RPMI8226 (cell line): ENCODE measurements at places on chromosomes 1 and 21.
A peak's percentile ranks its signal among the peaks of the same experiment; 100 is the strongest.

DNA sequence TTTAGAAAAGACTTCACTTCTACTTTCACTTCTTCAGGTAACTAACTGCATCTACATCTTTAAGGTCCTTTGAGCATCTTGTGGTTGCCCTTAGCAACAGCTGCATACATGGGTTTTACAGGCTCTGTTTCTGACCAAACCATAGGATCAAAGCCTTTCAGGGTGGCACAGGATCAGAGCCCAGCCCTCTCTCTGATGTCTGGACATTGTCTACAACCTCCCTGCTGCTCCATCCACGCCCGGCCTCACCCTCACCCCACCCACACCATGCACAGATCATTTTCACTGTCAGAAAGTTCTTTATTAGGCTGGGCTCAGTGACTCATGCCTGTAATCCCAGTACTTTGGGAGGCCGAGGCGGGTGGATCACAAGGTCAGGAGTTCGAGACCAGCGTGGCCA lies 5.2 kb downstream of the NCF2 start:
- no peak for DNase-seq

DNA sequence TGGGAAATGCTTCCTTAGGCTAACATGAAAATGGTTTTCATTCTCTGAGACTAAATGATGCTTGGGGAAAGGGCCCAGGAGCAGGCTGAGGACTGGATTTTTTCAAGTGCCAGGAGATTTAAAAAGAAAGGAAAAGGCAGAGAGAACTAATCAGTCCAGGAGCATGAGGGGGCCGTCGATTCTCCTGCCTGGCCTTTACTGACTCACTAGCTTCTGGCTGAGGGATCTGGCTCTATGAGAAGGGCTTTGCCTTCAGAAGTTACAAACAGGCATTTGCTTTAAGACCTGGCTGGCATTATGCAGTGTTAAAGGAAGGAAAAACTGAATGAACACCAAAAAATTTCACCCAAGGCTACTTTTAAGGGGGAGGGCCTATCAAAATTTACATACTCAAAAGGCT lies 359.2 kb downstream of the PBX1 start:
- DNase-seq = no peak

GRCh38 chr1:56516539-56517252 lies 62.7 kb downstream of the PLPP3 start:
- DNase-seq = peak; percentile 74

- no peak for DNase-seq
These were observed 79.2 kb downstream of the MAN1C1 start for GRCh38 chr1:25695771-25696311.

DNA sequence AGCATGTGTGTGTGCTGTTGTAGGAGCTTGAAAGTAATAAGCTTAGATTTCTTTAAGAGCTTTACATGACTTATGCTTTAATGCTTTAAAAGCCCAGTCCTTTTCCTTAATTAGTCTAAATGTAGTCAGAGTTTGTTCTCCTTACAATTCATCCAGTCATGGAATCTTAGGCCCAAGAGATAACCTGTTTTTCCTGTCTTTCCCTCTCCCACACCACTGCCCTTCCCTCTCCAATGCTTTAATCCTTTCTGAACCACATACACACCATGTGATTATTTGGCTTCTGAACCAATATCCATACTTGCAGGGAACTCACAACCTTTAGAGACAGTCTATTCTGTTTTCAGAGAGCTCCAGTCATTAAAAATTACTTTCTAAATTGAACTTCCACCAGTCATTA lies 37.6 kb downstream of the ALG6 start:
- DNase-seq = no peak

DNA sequence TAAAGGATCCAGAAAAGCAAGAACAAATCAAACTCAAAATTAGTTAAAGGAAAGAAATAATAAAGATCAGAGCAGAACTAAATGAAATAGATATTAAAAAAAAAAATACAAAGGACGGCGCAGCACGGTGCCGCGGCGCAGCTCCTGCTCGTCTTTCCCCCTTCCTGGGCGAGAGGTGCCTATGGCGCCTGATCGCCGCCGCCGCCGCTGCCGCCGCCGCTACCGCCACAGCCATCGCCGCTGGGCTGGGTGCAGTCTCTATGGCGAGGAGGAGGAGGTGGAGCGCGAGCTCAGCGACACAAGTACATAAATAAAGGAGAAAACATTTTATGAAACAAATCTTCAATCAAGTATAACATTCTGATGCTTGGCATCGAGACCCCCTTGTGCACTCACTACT lies 77.6 kb upstream of the VANGL1 start:
- DNase-seq = no peak

DNA sequence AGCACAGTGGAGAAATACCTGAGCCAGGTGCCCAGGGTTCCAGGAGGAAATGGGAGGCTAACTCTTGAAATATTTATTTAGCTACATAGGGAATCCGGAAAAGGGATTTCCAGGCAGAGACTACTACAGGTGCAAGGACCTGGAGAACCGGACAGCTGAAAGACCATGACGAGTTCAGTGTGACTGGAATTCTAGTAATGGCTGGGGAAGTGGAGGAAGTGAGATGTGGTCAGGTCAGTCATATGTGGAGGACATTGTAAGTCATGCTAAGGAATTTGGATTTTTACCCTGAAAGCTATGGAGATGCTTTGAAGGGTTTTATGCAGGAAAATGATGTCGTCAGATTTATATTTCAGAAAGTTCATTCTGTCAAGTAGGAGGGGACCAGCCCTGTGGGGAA lies 1.8 kb downstream of the CAP1 start:
- DNase-seq = no peak

- no peak for DNase-seq
These were observed 18.9 kb downstream of the DBT start for GRCh38 chr1:100230765-100231164.

DNA sequence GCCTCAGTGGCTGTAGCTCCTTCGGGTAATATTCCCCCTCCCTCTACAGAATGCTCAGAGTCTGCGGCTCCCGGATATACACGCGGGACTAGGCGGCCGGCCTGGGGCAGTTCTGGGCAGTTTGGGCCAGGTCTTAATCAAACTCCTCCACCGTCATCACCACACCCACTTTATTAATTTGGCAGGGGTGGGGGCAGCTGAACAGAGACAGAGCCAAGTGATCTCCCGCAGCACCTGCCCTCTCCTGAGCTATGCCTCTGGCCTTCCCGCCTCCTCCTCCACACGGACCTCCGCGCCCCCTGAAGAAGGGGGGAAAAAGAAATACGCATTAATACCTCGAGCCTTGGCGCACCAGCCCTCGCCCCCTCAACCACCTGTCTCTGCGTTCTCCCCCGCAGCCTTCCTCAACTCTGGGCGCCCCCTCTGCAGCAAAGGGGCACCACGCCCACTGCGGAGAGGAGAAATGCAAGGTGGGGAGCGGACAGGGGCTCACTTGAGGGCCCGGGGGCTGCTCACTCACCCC lies 42.6 kb downstream of the CD34 start:
- no peak for DNase-seq

DNA sequence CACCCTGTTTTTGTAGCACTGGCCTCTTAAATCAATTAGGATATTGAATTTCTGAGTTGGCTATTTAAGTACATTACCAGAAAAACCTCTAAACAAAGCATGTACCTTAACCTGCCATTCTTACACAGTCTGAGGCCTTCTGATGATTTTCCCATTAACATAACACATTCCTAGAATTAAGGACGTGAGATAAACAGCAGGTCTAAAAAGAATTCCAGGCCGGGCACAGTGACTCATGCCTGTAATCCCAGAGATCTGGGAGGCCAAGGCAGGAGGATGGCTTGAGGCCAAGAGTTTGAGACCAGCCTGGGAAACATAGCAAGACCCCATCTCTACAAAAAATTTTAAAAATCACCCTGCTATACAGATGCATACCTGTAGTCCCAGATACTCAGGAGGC lies 18.0 kb upstream of the LRRC8D start:
- DNase-seq = no peak

- DNase-seq = no peak
These were observed 94.7 kb upstream of the GADD45A start for GRCh38 chr1:67590329-67590728.

DNA sequence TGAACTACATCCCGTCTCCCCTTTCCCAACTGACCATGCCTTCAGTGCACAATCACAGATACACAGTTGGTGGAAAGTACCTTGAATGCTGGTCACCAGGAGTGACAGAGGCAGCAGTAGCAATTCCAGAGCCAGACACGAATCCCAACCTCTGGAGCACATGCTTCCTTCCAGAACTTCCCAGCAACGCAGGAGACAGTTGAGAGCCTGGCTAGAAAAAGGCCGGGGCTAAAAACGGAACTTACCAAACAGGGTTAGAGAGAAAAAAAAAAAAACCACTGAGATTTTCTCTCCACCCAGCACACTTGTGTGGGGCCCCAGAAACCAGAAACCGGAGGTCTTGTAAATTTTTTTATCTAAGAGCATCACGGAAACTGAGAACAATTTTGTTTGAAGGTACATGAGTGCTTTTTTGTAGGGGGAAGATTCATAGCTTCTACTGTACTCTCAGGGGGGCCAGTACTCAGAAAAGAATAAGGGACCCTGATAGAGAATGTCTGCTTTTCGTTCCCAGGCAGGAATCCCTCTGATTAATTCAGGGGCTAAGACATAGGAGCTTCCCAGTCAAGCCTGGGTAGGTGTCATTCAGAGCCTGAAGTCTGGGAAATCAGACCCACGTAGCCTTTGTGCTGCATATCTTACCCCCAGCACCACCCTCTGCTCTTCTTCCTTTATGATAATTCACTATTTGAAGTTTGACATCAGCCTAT lies at the start of gene CD48:
Gene CD48 (minus strand): TSS at position 221 of the 710 bp plus-strand sequence. CDS start 59 bp downstream, at position 162.
- no peak for DNase-seq

- DNase-seq = peak; percentile 72
These were observed 773 bp upstream of the DDX59 start for GRCh38 chr1:200670242-200671118.

GRCh38 chr1:64575881-64576676 lies 106.2 kb downstream of the CACHD1 start:
- DNase-seq = no peak

DNA sequence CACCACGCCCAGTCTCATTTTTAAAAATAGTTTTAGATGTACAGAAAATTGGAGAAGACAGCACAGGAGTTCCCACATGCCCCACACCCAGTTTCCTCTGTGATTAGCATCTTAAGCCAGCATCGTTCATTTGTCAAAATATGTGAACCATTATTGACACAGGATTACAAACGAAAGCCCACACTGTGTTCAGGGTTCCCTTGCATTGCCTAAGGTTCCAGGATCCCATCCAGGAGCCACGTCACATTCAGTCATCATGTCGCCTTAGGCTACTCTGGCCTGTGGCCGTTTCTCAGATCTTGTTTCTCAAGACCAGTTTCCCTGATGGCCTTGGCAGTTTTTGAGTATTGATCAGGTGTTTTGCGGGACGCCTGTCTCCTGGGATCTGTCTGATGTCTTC lies 34.7 kb upstream of the TNFRSF1B start:
- no peak for DNase-seq

GRCh38 chr1:3727042-3727824 lies 25.0 kb upstream of the CCDC27 start:
- DNase-seq = peak; percentile 75

DNA sequence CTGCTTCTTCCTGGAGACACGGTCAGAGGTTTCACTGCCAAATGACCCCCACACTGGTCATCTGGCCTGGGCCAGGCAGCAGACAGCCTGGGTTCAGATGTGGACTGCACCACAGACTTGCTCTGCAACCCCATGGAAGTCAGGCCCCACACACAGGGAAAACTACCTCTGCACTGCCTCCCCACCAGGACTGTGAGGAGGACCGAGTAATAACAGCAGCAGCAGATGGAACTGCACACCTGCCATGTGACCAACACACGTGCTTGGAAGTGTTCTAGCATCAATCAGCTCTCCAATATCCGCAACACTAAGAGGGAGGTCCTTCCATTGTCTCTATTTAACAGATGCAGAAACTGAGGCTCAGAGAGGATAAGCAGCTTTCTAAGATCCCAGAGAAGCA lies 51.4 kb downstream of the SLC9A1 start:
- no peak for DNase-seq

DNA sequence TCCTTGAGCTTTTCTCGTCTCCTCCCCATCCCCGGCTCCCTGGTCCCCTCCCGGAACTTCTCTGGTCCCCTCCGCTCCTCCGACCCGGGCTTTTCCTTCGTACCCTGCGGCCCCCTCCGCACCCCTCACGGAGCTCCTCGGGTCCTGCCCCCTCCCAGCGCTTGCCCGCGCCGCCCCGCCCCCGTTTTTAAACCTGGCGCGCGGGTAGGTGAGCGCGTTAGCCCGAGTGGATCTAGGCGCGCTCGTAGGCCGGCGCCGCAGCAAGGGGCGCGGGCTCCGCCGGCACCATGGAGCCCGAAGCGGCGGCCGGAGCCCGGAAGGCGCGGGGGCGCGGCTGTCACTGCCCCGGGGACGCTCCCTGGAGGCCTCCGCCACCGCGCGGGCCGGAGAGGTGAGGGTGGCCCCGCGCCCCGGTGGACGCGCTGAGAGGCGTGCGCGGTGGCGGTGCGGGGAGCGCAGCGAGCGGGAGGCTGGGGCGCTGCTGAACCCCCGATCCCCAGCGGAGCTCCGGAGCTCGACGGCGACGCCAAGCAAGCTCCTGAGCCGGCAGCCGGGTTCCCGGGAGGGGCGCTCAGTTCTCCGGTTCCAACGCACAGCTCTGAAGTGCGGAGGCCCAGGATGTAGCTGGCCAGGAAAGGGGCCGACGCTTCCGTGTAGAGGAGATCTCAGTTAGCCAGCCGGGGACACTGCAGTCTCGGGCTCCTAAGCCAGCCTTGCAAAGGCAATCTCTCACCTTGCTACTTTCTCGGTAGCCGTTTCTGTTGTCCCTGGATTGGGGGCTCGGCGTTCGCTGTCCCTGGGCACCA lies at the start of gene RIPPLY3:
Gene RIPPLY3 (plus strand): TSS at position 217 of the 806 bp plus-strand sequence. CDS start 71 bp downstream, at position 288.
- DNase-seq = no peak

- DNase-seq = no peak
These were observed 111.8 kb upstream of the PRDX6 start for GRCh38 chr1:173365341-173365740.

DNA sequence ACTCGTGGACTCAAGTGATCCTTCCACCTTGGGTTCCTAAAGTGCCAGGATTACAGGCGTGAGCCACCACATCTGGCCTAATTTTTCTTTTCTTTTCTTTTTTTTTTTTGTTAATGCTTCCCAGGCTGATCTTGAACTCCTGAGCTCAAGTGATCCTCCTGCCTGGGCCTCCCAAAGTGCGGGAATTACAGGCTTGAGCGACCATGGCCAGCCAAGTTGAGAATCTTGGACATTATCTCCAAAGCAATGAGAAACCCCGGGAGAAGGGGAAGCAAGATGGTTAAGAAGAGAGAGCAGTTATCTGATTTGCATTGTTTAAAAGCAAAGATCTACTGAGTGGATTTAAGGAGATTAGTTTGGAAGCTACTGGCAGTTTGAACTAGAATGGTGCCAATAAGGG lies 9.1 kb downstream of the HIPK1 start:
- DNase-seq = no peak

GRCh38 chr1:18972991-18973390 lies 16.5 kb upstream of the IFFO2 start:
- no peak for DNase-seq
